Caki2 (cell line): ENCODE measurements at places on chromosomes 11 and 22. TPM values are rescaled to one million over a fixed set of nuclear protein-coding genes. Genes with fewer than 3 reads are reported as not detected.
A peak's percentile ranks its signal among the peaks of the same experiment; 100 is the strongest.

The PANX2 gene
- total RNA-seq: 18.0 and 19.5 TPM in 2 replicates

The DMC1 gene
- 2.5 and 19.8 TPM in 2 replicates for total RNA-seq

The DSCAML1 gene
- 1.4 and 5.4 TPM in 2 replicates for total RNA-seq

The SLCO2B1 gene
- 5.0 and 15.6 TPM in 2 replicates for total RNA-seq

The NXPE2 gene
- not detected in 2 replicates for total RNA-seq

GRCh38 chr22:46187862-46188261 is 37.5 kb downstream of the PPARA start:
- peak; percentile 65 for DNase-seq

DNA sequence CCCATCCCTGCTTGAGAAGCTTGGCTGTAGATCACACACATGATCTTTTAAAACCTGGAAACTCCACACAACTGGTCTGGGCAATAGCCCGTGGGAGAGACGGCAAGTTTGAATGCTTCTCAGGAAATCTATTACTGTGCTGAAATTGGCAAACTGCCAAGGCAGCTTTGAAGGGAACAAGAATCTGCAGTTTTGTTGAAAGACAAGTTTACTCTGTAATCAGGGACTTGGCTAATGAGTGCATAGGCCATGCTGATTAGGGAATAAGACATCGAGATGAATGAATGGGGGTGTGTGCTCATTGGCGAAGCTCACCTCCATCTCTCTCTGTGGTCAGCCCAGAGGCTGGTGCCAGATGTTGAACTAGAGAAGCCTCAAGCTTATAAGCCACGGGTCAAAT is 218.8 kb downstream of the HIPK3 start:
- no peak for DNase-seq

DNA sequence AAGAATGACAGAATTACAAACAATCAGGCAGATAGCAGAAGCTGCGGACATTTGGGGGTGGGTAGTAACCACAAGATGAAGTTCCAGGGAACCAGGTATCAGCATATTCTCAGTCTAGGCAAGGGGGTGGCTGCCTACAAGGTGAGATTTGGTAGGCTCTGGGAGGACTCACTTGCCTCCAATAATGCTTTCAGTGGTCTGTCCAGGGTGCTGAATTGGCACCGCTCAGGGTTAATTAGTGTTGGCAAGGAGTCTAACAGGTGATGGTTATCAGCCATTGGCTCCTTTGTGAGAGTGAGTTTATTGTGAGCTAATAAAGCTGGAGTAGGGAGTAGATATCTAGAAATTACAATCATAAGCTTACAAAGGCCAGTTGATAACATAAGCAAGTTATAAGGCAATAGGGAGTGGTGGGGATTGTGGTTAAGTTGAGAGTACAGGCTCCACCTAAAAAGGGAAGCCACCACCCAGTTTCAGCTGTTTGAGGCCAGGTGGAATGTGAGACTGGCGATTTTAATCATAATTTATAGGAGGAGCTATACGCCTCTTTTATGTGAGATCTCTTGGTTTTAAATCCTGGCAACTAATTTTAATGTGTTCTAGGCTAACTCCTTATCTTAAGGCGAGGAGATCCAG is 320.5 kb downstream of the MIAT start:
- DNase-seq: no peak

GRCh38 chr11:112826026-112826425 is 135.2 kb upstream of the NCAM1 start:
- DNase-seq: no peak

DNA sequence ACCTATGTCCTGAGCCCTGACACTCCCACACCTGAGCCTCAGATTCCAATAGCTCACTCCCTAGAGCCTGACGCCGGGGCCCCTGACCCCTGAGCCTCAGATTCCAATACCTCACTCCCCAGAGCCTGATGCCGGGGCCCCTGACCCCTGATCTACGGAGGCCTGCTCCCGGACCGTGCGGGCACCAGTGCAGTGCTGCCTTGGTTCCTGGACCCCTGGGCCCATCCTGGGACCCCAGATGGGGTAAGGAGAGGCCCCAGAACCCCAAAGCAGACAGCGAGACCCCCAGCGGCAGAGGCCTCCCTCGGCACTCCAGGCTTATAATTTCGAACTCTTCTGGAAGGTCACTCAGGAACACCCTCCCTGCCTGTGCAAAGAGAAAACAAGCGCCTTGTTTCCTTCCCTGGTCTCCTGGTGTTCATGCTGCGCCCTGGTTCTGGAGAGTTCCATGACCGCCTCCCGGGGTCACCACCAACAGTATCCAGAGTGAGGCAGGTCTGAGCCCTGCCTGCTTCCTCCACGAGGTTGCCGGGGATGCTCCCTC is 7.5 kb downstream of the SUSD2 start:
- no peak for DNase-seq

GRCh38 chr11:124174001-124174583 is 9.1 kb upstream of the OR10D3 start:
- DNase-seq: peak; percentile 74
